Amniotic stem cell (primary cell): ENCODE measurements at places on chromosomes 16 and 17.

DNA sequence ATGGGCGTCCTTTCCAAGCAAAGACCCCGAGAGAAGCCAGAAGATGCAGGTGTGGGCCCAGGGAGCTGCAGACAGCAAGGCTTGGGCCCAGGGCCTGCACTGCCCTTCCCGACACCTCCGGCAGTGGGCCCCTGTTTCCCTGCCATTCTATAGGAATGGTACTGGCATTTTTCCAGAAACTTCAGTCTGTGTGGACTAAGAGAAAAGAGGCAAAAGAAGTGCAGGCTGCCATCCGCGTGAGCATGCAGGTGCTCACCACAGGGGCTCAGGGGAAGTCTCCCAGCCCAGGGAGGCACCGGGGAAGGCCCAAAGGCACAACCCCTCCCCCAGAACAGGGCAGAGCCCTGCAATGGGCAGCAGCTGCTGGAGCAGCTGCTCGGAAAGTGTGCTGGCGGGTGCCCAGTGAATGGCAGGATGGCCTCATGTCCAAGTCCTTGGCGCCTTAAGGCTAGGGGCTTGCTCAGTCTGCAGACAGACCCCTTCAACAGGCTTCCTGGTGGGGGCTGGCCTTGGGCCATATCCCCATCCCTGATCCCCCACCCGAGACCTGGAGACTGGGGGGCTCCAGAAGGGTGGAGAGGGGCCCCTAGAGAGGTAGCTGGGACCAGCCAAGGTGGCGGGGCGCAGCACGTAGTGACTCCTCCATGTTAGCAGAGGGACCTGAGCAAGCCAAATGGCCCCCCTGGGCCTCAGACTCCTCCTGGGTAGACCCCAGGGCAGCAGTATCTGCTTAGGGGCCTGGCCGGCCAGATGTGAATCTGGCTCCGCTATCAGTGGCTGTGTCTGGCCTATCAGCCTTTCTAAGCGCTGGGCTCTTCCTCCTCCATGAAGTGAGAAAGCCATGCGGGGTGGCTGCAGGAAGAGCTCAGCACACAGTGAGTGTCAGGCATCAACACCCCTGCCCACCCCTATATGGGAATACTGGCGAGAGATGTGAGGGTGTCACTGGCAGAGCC, 6.7 kb upstream of the TPPP3 start:
- no peak for DNase-seq

DNA sequence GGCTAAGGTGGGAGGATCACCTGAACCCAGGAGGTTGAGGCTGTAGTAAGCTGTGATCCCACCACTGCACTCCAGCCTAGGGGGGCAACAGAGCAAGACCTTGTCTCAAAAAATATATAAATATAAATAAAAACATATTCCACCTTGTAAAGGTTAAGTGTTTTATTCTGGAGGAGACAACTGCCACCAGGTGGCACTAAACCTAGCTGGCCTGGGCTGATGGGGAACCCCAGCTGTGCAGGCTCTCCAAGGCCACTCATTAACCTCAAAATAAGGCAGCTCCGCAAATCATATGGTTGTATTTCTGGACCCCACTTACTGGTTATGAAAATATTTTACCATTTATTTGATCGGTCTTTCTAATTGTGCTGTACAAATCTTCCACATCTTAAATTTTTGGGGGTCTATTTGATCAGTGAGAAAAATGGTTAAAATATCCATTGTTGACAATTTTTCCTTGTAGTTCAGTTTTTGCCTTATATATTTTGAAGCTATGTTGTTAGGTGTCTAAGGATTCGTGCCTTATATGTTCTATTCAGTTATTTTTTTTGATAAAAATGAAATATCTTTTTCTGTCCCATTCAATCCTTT, 8.5 kb upstream of the ICAM2 start:
- peak; percentile 65 for DNase-seq

GRCh38 chr16:84914273-84914672, 94.5 kb downstream of the CRISPLD2 start:
- DNase-seq, result no peak

DNA sequence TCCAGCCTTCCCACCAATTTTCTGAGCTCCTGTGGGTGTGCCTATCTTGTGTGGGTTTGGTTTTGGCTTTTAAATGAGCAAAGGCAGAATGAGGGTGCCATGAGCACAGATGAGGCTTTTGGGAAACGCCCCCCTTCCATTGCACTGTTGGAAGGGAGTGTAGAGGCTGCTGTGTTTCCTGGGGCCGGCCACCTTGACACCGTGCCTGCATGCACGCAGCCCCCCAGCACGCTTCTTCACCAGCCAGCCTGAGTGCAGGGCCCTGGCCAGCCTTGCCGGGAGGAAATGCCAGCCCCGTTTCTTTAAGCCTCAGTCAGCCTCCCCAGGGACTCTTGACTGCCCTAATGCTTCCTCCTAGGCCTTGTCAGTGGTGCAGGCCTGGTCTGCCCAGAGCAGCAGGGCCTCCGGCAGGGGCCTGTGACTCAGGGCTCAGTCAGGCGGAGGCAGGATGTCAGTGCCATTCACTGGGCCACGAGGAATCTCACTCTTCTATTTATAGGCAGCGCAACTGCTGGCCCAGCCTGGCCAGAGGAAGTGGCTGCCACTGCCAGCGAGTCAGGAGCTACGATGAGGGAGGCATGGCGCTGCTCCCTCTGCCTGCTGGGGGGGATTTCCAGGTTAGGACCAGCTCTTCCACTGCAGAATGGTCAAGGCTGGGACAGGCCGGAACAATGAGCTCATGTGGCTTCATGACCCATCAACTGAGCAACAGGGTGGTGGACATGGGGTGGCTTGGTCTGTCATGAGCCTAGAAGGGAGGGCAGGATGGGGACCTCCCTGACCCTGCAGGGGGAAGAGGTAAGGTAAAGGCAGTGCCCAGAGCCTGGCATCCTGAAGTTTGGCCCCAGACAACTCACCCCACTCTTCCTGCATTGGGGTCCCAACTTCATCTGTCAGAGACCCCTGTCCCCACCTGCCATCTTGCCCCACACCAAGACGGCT, 205.2 kb downstream of the RAB11FIP4 start:
- peak; percentile 95 for DNase-seq

GRCh38 chr16:78792952-78793351, 693.5 kb downstream of the WWOX start:
- no peak for DNase-seq

DNA sequence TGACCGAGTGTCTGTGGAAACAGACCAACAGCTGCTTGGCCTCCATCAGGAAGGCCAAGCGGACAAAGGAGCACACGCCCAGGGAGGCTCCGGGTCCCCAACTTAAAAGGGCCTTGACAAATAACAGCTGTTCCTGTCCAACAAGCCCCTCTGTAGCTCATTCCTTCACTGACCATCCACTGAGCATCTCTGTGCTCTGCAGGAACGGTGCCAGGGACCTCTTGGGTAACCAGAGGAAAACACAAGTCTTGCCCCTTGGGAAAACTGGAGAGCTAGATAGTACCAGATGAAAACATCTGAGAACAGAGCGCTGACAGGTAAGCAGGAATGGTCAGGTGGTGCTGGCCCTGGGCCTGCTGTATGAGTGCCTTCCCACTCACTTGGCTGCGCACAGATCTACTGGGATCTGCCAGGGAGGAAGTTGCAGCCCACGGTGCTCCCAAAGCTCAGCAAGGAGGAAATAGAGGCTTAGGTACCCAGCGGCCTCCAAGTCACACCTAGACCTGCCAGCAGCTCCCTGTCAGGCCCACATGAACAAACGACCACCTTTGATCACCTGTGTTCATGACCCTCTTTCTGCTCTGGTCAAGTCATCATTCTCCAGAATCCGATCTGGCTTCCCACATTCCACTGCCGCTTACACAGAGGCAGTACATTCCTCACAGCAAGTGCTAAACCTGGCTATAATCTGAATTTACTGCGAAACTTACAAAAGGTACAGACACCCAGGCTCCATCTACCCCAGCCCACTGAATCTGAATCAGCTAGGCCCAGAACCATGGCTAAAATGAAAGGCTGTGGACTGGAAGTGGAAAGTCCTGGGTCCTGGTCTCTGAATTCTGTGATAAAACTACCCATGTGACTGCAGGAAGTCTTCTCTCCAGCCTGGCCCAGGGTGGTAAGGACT, 12.5 kb downstream of the DCAKD start:
- no peak for DNase-seq

- DNase-seq, result no peak
These were observed 65.6 kb downstream of the SDR42E1 start for GRCh38 chr16:81945665-81946064.

GRCh38 chr16:89025636-89026035, 48.6 kb upstream of the CBFA2T3 start:
- DNase-seq, result no peak

- no peak for DNase-seq
These were observed 26.5 kb upstream of the CDR2 start for GRCh38 chr16:22400900-22401299.

- no peak for DNase-seq
These were observed 136.1 kb downstream of the TMEM132E start for GRCh38 chr17:34715504-34715903.

DNA sequence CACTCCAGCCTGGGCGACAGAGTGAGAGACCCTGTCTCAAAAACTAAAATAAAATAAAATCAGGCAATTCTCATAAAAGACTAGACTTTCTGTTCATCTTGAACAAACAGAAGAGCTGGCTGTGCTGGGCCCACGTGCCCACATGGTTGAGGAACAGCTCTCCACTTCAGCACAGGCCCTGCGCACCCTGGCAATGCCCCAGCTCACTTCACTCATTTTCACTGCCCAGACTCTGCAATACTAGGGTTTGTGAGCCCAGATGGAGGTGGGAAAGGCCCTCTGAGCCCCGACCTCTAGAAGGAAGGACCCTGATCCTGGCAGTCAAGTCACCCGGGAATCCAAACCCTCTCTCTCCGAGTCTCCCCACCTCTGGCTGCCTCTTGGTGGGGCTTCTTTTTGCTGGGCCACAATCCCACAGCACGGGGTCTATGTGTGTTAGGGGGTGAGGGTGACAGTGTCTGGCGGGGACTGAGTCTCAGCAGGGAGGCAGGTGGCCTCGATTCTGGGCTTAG, 14.8 kb downstream of the MYLK3 start:
- no peak for DNase-seq

- no peak for DNase-seq
These were observed 950.8 kb upstream of the GOT2 start for GRCh38 chr16:59684911-59685310.

DNA sequence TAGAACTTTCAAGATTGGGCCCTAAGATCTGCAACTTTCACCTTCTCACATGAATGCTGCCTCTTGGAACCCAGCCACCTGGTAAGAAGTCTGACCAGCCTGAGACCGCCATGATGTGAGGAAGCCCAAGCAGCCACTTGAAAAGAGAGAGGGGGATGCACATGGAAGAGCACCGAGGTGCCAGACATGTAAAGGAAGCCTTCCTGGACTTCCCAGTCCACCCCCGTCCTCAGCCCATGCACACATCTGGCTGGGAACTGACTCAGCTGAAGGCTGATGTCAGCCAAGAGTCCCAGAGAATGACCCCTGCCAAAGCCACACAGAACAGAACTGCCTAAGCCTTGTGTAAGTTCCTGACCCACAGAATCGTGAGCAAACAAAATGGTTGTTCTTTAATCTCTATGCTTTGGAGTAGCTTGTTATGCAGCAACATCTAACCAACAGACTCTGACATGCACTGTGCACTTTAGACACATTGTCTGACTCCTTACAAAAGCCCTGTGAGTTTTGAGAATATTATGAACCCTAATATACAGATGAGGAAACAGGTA, 86.7 kb downstream of the RMI2 start:
- no peak for DNase-seq

DNA sequence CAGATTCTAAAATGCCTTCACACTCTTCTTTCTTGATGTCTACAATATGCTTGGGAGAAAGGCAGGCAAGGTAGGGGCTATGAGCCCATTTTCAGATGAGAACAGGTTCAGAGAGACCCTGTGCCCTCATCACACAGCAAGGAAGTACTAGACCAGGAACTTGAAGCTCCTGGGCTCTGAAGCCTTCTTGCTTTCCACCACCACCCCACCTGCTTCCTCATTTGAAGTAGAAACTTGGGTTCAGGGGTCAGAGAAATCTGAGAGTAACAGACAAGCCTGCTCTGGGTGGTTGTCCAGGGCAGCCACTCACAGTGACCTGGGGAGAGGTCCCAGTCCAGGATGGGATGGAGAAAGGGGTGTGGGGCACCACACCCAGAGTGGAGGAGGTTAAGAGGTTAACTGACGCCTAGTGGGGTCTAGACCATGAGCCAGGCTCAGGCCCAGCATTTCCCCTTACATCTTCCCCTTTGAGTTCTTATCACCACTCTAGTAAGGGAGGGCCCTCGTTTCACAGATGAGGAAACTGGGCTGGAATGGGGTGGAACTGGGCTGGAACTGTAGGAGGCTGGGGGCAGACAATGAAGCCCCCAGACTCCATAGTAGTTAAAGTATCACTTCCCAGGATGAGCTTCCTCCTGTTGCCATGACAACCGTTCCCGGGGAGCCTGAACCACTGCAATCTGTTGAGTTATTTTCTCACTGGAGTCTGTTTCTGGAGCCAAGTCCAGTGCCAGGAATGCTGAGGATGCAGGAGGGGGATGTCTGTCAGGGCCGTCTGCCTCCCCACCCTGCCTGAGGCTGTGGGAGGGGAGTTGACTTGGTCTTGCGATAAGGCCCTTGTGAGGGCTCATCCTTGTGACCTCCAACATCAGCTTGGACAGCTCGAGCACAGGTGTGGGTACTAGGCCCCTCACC, 16.2 kb upstream of the PHF12 start:
- no peak for DNase-seq

GRCh38 chr17:76683921-76684745, 26.6 kb downstream of the MXRA7 start:
- DNase-seq, result no peak

DNA sequence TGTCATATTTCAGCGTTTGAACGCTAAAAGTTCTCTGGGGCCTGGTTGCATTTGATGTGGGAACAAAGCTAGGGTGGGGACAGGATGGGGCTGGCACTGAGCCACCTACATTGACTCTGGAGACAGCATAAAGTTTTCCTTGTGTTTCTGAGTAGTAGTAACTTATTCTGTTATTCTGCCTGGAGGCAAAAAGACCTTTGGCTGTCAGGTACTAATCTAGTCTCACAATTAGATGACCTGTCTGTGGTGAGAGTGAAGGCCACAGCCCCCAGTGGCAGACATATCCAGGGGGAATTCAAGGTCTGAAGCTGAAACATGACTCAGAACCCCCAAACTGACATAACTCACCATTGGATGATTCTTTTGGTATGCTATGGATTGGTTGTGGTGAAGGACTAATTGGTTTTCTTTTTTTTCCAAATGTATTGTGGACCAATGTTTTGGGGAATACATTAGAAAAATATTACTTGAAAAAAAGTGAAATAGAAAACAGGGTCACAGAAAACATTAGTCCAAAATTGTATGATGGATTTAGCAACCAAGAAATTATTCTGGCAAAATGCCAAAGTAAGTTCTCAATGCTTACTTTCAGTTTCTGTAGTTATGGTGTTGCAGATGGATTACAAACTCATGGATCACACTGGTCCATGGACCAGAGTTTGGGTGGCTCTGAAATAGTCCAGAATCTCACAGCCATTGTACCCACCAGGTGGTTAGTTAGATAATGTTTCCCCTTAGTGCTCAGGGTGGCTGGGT, 10.5 kb upstream of the SALL1 start:
- DNase-seq, result no peak
